ENCODE measurements at places on chromosomes 5 and 9.

GRCh38 chr9:111789881-111790280 lies 4.9 kb downstream of the SHOC1 start:
- no peak for DNase-seq

DNA sequence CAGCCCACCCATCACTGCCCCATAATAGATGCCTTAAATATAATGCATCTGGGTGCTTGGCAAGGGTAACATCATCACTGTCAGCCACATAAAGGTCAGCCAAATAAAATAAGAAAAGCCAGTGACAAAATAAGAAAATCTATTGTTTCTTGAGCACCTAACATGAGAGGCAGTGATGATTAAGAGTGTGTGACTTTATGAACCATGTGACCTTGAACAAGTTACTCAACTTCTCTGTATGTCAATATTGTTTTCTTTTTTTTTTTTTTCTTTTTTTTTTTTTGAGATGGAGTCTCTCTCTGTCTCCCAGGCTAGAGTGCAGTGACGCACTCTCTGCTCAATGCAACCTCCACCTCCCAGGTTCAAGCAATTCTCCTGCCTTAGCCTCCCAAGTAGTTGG lies 98.7 kb downstream of the CDK5RAP2 start:
- no peak for DNase-seq

DNA sequence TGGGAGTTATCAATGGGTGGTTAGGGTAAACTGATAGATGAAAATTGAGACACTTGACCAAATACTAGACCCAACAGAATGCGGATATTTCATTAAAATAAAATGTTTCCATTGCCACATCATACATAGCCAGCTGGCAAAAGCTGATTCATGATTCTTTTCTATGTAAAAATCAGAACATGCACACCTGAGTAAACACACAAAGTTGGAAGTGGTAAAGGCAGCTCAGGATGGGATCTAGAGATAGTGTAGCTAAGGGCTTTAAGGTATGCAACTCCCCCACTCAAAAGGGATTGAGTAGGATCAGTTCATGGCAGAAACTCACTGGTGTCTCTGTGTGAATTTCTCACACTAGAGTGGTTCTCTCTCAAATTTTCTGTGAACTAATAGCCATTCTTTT lies 541.1 kb upstream of the GRAMD2B start:
- no peak for DNase-seq

DNA sequence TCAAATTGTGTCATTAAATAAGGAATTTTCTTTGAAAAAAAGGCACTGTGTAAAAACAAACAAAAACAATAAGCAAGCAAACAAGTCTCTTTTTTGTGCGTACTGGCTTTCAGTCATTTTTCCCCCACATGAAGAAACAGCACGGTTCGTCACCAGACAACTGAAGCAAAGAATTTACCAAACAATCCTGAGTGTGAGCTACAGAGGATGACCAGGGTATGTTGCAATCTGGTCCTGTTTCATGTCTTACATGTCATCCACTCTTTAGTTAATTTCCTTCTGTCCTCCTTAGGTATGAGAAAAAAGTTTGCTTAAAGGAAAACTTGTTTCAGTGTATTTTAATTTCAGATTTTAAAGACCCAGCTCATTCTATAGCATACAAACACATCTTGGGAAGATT lies 1080.7 kb upstream of the NUDT12 start:
- DNase-seq: no peak

DNA sequence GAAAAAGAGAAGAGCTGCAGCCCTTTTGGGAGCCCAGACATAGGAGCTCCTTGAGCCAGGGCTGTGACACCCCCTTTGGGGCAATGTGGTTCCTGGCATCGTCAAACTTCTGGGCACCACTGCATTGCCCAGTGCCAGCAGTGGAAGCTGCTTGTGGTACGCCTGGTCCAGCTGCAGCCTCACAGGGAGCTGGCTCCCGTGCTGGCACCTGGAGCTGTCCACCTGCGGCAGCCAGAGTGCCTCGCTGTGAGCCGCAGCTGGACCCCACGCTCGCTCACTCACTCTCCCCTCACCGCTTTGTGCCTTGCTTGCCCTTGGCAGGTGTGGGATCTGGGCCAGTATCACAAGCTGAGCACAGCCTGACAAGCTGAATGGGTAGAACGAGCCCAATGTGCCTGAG lies 1150.8 kb upstream of the CDH6 start:
- no peak for DNase-seq

GRCh38 chr9:89361816-89362646 lies 43.7 kb downstream of the SECISBP2 start:
- no peak for DNase-seq

- no peak for DNase-seq
These were observed 167.8 kb downstream of the OLFM1 start for GRCh38 chr9:135255033-135255840.

- DNase-seq: no peak
These were observed 24.0 kb downstream of the ADAMTS16 start for GRCh38 chr5:5164163-5164562.

DNA sequence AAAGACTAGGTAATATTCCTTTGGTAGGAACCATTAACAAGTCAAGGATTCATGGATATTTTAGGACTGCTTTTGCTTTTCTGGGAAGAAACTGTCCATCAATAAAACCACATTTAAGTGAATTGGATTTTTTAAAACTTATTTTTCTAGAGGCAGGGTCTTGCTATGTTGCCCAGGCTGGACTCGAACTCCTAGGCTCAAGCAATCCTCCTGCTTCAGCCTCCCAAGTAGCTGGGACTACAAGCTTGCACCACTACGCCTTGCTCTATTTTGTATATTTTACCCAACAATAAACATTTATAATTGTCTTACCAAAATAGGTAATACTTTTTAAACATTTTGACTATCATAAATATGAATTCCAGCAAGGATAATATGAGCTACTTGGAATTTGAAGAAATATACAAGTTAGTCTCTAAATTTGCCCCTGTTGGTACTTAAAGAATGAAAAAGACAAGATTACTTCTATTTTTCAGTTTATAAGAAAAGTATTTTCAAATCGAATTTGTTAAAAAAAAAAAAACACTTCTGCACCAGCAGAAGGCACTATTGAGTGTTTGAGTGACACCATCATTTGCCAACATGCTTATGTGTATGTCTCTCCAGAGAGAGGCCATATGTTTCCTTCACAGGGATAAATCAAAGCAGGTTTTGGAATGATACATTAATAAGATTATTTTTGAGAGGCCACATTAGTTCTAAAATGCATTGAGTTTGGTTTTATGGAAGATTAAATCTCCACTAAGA lies 60.0 kb upstream of the CARTPT start:
- DNase-seq: no peak

GRCh38 chr5:180811623-180812124 lies 9.1 kb upstream of the MGAT1 start:
- DNase-seq: no peak

DNA sequence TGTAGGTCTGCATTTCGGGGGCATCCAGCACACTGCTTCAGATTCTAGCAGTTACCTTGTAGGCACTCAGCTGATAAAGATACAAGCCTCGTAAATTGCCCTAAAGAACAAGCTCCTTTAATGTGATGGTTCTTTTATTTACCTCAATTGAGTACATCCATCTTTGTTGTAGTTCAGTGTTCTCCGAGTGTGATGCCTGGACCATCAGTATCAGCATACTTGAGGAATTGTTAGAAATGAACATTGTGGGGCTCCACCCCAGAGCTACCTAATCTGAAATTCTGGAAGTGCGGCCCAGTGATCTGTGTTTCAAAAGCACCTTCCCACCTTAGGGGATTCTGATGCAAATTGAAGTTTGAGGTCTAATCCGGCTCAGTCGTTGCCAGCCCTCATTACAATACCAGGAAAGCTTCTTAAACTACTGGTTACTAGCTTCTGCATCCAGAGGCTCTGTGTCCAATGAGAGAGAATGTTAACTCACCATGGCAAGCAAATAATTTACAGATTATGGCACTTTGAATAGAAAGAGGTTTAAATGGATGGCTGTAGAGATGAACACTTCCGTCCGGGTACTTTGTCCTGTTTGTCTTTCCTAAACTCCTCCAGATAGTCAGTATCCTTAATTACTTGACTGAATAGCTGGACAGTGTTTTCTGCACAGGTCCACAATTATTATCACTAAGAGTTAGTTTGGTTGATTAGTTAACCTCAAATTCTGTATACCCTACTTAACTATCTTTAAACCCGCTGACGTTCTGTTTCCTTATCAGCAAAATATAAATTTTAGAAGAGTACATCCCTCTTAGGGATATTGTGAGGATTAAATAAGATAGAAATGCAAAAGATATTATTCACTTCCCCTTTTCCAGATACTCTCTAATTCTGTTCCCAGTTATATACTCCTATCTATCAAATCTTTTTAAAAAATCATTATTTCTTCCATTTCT lies 47.9 kb downstream of the RAI14 start:
- DNase-seq: no peak
